ENCODE measurements at places on chromosomes 12 and 14.
A peak's percentile ranks its signal among the peaks of the same experiment; 100 is the strongest.

DNA sequence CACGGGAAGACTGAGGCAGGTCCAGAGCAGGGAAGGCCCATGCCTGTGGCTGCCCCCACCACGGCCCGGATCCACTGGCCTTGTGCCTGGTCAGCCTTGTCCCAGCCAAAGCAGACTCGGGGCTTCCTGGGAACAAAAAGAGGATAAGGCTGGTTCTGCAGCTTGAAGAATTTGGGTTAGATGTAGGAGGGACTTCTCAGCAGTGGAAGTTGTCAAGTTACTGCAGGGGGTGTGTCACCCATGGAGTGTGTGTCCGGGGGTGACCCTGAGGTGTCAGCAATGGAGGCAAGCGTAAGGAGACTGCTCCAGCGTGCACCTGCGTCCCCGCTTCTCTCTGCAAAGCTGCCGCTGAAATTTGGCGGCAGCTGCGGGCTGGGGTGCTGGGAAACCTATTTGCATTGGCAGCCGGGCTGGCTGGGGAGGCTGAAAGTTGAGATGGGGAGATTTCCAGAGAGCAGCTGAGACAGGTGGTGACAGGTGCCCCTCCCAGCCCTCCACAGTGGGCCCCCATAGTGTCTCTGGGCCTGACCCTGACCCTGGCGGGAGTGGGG is 12.5 kb upstream of the TNFAIP2 start:
- DNase-seq: no peak

- no peak for DNase-seq
Measured at GRCh38 chr14:68444449-68445168, 348.3 kb downstream of the ZFP36L1 start.

- no peak for DNase-seq
Measured at GRCh38 chr14:73392329-73393257, 65.8 kb downstream of the NUMB start.

DNA sequence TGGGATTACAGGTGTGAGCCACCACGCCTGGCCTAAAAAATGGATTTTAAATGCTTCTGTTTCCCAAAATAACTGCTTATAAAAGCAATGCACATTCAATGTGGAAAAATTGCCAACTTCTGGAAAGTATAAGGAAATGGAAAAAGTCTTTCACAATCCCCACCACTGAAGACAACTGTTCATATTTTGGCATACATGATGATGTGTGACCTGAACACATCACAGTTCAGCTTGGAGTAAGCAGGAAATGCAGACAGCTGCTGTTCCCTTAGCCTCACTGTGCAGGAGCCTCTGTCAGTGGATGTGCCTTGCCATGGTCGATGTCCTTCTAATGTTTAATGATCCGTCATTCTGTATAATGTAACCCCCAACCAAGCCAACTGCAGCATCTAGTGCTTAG is 5.2 kb downstream of the MTERF2 start:
- DNase-seq: no peak

DNA sequence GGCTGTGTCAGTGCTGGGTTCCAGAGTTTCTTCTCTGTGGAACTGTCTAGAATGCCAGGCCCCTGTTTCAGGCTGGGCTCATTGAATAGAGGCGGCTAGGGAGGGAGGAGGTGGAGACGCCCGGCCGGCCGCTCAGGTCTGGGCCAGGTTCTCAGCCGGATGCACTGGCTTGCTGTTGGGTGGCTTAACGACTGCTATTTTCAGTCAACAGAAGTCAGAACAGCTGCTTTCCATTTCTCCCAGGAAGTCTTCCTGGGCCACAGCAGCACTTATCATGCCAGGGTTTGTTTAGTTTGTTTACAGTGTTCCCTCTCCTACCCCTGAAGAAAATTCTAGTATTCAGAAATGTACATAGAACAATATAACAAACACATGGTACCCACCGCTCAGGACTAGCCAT is 26.0 kb upstream of the VPS37B start:
- DNase-seq: no peak

DNA sequence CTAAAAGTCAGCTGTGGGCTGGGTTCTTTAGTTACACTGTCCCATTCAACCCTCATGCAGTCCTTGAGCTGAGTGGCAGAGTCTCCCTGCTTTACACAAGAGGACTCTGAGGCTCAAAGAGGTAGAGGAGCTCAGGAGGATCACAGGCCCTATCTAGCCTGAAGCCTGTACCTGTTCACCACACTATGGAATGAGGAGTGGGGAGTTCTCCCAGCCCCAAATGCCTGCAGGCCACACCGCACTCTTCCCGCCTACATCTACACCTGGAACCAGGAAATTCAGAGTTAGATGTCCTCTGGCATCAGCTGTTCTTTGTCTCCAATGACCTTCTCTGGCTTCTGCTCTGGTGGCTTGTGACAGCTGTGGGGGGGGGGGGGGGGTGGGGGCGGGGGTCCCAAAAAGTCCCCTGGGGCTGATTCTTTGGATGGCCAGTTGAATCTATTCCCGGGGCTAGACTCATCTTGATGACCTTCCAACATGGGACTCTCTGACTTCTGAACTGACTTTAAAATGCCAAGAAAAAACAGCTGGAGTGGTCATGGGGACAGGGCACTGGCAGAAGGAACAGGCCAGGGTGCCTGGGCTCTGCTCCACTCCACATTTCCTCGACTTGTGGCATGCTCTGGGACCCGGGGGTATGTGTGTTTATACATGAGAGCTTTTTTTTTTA is 30.6 kb downstream of the RIN3 start:
- DNase-seq: no peak

DNA sequence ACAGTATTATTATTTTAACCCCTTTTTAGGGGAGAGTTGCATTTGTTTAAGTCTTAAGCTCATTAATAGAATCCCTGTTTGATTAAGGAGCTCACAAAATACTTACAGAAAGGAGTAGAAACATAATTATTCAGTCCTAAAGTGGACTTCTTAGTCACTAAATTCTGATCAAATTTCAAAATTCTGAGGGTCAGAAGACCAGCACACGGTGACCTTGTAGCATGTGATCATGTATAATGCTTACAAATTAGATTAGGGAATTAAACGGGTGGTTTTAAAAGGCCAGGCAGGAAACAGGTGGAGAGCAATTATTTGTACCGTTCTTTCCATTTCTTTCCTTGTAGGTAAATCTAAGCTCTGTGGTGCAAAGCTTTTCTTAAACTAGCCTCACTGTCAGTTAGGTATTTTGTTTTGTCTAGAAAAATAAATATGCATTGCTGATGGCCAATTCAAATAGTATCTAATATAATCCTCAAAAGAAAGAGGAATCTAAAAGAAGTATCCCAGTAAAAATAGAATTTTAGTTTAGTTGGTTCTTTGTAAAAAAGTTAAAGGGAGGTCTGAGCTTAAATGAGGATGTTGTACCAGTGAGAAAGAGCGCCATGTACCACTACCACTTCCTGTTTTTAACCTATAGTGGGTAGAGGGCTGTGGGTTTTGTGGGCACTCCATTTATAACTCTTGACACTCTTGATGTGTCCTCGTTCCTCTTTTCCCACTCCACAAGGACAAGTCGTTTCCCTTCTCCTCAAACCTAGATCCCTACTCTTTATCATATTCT is 51.1 kb downstream of the SLC38A1 start:
- DNase-seq: no peak

DNA sequence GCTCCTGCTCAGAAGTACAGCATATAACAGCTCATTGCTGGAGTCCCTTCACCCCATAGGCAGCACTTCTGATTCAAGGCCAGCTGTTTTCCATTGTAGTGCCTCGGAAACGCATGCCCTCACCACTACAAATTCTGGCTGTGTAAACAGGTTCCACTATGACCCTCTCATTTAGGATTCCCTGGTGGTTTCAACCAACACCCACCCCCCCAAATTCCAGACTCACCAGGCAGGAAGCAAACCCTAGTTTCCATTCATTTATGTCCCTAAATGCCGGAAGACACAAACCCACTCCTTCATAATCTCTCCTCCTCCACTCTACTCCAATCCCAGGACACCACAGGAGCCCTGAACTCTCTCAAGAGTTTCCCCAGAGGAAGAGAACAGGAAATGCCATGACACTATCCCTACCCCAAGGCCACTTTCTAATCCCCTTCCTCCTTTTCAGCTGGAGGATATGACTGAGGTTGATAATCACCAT is 75.9 kb upstream of the TMPO start:
- DNase-seq: no peak

- DNase-seq: no peak
Measured at GRCh38 chr14:25259470-25259869, 209.5 kb upstream of the STXBP6 start.

- no peak for DNase-seq
Measured at GRCh38 chr14:61484826-61485584, 163.6 kb downstream of the PRKCH start.

GRCh38 chr14:101024686-101025085 is 121.2 kb upstream of the RTL1 start:
- no peak for DNase-seq

GRCh38 chr14:58749066-58749669 is 111.4 kb downstream of the DACT1 start:
- no peak for DNase-seq

GRCh38 chr12:68042212-68042699 is 53.0 kb downstream of the IFNG-AS1 start:
- DNase-seq: no peak

GRCh38 chr14:58639842-58640484 is 2.2 kb downstream of the DACT1 start:
- no peak for DNase-seq

- no peak for DNase-seq
Measured at GRCh38 chr14:77372304-77372841, 4.5 kb downstream of the TMED8 start.

DNA sequence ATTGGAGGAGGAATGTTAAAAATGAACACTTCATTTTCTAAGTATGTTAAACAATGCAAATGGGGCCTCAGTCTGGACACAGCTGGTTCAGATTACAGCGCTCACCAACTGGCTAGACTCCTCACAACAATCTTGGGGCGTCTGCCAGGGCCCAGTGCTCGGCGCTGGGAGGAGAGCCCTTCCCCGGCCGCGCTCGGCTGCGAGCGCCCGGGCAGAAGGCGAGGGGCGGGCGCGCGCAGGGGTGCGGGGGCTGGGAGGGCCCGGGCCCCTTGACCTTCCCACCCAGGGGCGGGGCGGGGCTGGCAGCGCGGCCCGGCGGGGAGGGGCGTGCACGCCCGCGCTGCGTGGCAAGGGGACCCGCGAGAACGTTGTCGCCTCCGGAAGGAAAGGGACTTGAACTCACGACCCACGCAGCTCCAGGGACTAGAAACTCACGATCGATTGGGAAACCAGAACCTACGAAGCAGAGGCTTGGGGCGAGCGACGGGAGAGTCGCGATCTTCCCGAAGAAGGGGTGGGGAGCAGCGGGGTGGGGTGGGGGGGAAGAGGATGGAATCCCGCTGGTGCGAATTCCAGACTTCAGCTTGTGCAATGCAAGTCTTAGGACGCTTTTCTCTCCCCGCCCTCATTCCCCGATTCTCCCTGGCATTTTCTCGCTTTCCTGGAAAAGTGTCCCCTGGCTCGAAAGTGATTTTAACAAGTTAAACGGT is at the start of gene FBLN5:
FBLN5 (minus strand) TSS at position 220 of the 710 bp plus-strand sequence. CDS start 465 bp downstream, outside the sequence.
- peak; percentile 19 for DNase-seq

DNA sequence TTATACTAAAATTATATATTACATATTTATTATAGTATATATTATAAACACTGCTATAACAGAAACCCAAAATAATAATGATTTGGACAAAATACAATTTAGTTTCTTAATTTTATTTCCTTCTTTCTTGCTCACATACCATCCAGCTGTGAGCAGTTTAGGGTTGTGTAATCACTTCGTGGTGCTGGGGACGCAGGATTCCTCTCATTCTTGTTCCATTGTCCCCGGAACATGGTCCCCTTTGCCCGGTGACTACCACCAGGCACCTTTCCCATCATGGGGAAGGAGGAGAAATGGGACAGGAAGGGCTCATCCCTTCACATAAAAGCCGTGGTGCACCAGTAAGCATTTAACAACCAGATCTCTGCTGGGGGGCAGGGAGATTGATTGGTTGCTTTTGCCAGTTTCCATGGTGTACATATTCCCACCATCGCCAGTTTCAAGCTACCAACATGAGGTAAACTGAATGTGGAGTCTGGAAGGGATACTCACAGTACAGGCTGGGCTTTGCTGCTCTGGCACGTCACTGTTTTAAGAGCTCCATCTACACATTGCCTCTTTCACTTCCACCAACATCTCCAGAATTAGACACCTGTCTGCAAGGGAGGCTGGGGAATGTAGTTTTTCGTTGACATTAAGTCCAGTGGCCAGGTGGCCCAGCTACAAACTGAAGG is 191.5 kb downstream of the TMEM132C start:
- no peak for DNase-seq

- DNase-seq: no peak
Measured at GRCh38 chr12:58066296-58066695, 124.9 kb downstream of the ATP23 start.

GRCh38 chr12:80590085-80590484 is 117.3 kb upstream of the MYF6 start:
- DNase-seq: no peak

DNA sequence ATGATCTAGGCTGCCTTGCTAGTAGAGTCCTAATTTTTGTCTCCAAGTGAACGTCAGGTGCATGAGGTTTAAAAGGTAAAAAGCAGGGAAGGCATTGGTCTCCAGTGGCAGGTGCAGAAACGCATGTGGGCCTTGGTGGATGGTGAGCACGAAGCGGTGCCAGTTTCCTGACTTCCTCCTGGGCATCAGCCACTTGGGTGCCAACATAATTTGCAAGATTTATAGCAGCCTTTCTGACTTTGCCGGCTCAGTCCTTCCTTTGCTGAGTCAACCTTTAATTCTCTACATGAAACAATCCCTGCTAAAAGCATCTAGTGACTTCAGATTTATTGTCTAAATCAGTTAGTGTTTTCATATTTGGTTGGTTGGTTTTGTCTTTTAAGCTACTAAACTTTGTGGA is 355.7 kb upstream of the TMEM132C start:
- no peak for DNase-seq

- DNase-seq: no peak
Measured at GRCh38 chr14:75946785-75947184, 35.0 kb downstream of the TGFB3 start.

- no peak for DNase-seq
Measured at GRCh38 chr14:61304688-61305087, 16.7 kb upstream of the PRKCH start.

GRCh38 chr12:107518868-107519267 is 166.7 kb upstream of the PWP1 start:
- no peak for DNase-seq

- DNase-seq: no peak
Measured at GRCh38 chr14:101056446-101056845, 152.9 kb upstream of the RTL1 start.

DNA sequence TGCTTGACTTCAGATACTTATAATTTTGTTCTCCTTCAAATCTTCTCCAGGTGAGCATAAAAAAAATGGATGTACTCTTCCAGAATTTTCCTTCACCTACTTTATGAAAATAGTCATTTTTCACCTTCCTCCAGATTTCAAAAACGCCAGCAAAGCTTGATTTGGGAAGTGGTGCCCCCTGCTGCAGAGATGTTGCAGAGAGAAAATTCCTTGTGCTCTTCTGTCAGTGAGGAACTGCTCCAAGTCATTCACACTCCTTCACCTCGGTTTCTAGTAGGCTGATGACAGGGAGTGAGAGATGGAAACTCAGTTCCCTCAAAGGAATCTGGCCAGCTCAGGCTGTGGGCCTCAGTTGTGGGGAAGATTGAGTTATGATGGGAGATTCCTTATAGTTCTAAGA is 24.2 kb upstream of the RNASE3 start:
- DNase-seq: no peak

GRCh38 chr14:88879022-88879421 is 54.6 kb downstream of the TTC8 start:
- DNase-seq: no peak

GRCh38 chr14:21102521-21103410 is 1.9 kb downstream of the TMEM253 start:
- no peak for DNase-seq
